Renal cortical epithelial cell (primary cell): ENCODE measurements at places on chromosomes 5 and 9. TPM values are rescaled to one million over a fixed set of nuclear protein-coding genes. Genes with fewer than 3 reads are reported as not detected.

FRMD3 gene
- total RNA-seq = 1.0 and 3.5 TPM in 2 replicates

PDGFRB gene
- 0.30 and 0.52 TPM in 2 replicates for total RNA-seq

HTR1A gene
- 0.35 TPM in 1 of 2 replicates, not detected in the other for total RNA-seq

GNG10 gene
- 114 and 126 TPM in 2 replicates for total RNA-seq

DMGDH gene
- total RNA-seq = 4.5 and 9.3 TPM in 2 replicates
